NCI-H774 (cell line): ENCODE measurements at places on chromosomes 6 and 20.

- no peak for DNase-seq
Observed at GRCh38 chr6:158043008-158043407, 61.3 kb downstream of the SYNJ2 start.

DNA sequence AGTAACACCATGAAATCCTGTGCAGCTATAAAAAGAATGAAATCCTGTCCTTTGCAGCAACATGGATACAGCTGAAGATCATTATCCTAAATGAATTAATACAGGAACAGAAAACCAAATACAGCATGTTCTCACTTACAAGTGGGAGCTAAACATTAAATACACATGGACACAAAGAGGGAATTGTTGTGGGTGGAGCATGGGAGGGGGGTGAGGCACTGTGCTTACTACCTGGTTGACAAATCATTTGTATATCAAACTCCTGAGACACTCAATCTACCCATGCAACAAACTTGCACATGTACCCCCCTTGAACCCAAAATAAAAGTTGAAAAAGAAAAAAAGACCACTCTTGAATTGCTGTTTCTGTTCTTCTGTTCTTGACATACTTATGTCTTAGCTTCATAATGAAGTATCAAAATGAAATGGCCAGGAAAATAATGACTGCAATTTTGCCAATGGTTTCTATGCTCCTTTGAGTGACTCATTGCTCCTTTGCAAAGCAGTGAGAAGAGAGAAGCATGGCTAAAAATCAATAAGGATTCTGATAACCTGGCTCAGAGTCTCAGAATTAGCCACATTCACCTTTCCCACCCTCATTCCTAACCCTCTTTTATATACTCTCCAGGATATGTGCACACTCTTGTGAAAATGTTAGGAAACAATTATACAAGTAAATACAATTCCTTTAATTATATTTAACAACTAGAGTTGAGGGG is 71.0 kb downstream of the CYP39A1 start:
- DNase-seq = no peak

GRCh38 chr6:72672906-72673305 is 51.0 kb downstream of the KCNQ5 start:
- DNase-seq = no peak

GRCh38 chr6:97077380-97077779 is 152.9 kb downstream of the KLHL32 start:
- DNase-seq = no peak

- no peak for DNase-seq
Observed at GRCh38 chr20:32115211-32115767, 5.8 kb downstream of the TM9SF4 start.

DNA sequence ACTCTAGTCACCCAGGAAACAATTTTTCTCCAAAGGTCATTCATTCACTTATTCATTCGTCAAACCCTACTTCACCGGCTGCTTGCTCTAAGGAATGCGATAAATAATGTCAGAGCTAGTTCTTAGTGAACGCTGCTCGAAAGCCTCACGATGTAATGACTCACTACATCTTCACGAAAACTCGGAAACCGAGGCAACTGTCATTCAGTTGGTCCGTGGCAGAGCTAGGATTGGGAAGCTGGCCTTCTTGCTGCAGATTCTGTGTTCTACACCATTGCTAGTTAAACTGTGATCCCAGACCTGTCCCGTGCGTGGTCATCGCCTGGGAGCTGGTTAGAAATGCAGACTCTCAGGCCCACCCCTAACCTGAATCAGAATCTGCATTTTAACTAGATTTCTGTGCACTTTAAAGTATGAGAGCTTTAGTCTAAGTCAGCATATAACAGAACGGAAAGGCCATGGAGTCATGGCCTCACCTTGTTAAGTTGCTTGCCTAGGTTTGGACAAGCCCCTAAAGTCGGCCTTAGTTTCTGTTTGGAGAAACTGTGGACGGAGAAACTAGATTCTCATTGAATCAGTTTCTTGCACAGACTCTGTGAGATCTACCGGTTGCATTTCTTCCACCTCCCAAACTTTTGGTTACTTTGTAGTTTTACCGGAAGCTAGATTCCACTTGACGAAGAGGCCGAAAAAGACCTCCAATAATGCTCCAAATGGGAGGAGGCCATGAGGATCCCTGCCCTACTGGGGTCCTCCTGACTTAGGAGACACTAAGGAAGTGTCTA is 651 bp upstream of the CCND3 start:
- no peak for DNase-seq

DNA sequence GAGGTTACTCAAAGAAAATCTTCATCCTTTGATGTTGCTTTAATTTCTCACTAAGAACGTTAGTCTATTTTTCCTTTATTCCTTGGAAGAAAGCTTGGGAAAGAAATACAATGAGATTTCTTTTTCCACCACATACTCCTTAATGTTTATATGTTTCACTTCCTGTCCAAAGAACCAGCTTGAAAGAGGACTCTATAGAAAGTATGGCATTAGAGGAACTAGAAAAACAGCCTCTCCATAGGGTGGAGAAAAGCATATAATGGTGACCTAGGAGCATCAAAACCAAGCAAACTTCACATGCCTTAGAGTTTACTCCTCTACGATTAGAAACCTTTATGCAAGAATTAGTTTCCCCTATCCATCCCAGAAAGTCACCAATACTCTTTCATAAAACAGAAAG is 131.1 kb downstream of the OPRM1 start:
- no peak for DNase-seq

DNA sequence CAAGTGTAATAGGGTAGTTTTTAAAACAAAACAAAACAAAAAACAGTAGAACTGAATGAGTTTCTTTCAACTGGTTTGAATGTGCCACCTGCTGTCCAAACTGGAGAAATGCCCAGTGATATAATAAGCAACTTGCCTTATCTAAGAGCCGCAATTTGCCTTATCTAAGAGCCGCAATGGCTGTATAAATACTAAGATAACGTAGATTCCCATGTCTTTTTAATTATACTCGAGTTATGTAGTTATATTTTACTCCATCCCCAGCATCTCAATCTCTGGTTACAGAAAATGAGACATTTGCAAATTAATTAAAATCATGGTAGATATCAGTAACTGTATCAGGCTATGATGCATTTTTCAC is 67.2 kb downstream of the RPP40 start:
- DNase-seq = peak; percentile 54

DNA sequence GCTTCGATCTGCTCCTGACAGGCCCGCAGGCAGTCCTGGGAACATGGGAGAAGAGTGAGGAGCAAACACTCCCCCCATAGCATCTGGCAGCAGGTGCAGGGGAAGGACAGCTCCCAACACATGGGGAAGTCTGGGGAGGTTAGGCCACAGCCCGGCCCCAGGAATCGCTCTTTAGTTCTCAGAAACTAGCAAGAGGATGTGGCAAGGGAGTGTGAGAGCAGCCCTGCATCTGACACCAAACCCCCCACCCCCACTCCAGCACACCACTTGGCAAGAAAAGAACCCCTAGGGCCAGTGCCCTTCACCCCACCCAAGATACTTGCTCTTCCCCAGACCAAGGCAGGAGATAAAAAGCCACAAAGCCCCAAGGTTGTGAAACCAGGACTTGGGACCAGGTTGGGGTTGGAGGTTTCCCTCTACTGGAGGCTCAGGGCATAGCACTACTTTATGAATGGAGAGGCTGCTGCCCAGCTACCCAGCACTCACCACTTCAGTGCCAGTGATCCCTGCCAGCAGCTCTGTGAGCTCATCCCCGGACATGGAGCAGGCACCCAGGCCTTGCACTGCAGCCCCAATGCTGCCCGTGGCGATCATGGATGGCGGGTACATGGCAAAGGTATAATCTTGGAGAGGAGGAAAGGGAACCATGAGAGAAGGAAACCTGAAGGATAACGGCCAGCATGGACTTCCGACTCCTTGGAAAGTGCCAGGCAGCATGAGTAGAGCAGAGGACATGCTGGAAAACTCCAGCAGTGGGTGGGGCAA is 5.4 kb downstream of the CCND3 start:
- peak; percentile 50 for DNase-seq

- no peak for DNase-seq
Observed at GRCh38 chr6:165899611-165900010, 236.6 kb upstream of the PDE10A start.

DNA sequence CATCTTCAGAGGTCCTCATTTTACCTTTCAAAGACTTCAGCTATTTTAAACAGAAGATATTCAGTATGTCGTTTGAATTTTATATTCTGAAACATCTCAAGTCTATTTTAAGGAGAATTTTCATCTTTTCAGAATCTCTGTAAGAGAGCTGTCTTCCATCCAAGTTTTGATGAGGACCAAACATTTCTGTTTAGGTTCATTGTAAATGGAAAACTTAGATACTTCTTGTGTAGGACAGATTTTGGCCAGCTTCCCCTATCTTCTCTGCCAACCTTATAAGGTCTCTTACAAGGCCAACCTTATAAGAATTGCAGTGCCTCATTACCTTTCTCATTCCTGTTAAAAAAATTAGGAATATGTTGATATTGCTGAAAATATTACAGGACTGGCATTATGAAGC is 88.1 kb downstream of the AKAP7 start:
- DNase-seq = no peak

- DNase-seq = peak; percentile 48
Observed at GRCh38 chr6:28673787-28674671, 148.3 kb downstream of the GPX5 start.

DNA sequence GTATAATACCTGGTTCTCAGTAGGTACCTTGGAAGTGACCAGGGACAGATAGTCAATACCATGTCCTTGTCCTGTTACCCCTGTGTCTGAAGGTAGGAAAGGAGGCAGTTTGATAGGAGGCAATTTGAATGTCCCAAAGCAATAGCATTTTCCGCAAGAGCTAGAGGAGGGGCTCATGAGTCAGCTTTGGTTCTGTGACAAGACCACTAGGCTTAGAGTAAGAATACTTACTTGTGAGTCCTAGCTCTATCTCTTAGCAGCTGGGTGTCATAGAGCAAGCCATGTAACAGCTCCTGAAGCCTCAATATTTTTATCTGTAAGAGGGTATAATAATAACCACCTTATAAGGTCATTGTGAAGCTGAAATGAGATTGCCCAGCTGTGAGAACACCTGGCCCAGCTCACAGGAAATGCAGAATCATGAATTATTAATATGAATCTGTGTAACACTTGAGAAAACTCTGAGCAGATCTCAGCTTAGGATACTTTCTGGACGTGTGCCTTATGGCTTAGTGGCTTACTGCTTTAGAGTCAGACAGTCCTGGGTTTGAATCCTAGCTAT is 58.6 kb downstream of the DAAM2 start:
- no peak for DNase-seq

GRCh38 chr20:45341939-45342854 is 6.0 kb downstream of the SDC4 start:
- peak; percentile 38 for DNase-seq

DNA sequence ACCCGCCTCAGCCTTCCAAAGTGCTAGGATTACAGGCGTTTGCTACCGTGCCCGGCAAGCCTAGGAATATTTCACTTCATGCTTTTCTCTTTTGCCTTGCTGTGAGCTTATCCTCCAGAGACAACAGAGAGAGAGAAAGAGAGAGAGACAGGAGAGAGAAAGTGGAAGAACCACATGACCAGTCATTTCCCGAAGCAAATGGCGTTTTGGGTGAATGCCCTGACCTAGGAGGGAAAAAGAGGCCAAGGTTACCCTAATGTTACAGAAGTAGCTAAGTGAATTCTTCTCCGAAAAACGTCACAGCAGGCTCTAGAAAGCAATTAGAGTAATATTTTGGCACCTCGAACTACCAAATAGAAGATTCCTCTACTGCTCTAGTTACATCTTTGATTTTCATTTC is 9.1 kb downstream of the SGK1 start:
- DNase-seq = no peak

GRCh38 chr6:56914798-56915658 is 39.9 kb upstream of the BEND6 start:
- DNase-seq = no peak

DNA sequence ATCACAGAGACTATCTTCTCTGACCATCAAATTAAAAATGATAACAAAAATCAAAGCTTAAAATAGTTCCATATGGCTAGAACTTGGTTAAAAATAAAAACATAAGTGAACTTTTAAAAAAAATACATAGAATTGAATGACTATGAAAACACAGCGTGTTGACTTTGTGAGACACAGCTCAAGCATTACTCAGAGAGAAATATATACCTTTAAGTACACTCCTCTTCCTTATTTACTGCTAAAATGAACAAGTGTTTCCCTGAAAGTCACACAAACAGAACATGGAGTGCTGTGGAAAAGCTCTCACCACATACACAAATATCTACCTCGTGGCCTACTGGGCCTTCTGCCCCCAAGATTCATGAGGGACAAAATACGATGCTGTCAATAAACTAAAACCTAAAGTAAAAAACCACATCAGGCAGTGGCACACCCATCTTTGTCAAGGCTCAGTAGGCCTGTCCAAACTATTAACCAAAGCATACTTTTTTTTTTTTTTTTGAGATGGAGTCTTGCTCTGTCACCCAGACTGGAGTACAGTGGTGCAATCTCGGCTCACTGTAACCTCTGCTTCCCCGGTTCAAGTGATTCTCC is 7.5 kb downstream of the FAXC start:
- DNase-seq = no peak

DNA sequence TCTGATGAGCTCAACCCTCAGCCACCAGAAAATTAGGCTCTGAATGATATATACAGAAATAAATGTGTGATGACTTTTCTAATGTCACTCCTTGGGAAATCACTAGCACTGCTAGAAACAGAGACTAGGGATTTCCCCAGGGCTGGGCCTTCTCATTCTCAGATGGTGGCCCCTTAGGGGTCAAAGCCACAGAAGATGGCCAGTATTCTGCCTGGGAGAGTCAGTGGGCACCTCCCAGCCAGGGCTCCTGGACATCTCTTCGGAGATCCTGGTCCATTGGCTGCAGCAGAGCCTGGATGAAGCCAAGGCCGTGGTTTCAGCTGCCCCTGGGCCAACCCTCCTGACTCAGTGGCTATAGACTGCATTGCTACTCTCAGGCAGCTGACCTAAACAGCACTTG is 276.9 kb upstream of the SUPT3H start:
- no peak for DNase-seq

- no peak for DNase-seq
Observed at GRCh38 chr6:125940247-125941041, 16.1 kb upstream of the HINT3 start.

DNA sequence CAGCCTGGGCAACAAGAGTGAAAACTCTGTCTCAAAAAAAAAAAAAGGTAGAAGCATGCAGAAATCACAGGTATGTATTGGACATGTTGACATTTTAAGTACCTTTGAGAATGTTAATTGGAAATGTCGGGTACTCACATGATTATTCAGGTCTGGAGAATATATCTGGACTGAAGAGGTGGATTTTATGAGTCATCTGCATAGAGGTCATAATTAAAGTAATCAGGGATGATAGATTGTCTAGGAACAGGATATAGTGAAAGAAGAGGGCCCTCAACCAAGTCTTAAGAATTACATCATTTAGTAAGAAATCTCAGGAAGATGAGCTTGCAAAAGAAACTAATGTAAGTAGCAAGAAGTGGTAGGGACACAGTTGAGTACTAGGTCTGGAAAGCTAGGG is 212.5 kb downstream of the UTRN start:
- no peak for DNase-seq

GRCh38 chr20:38135651-38136420 is 29.2 kb downstream of the TGM2 start:
- DNase-seq = no peak

DNA sequence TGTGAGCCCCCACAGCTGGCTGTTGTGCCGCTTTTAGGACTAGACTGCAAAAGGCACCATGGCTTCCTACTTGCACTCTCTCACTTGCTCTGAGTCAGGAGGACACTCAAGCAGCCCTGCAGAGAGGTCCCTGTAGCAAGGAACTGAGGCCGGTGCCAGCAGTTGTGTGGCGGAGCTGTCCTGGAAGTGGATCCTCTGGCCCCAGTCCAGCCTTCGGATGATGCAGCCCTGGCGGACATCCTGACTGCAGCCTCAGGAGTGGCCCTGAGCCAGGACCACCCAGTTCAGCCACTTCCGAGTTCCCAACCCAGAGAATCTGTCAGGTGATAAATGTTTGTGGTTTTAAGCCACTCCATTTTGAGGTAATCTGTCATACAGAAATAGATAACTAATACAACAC is 17.5 kb downstream of the CTCFL start:
- no peak for DNase-seq
